ENCODE measurements at places on chromosomes 7 and 10.

DNA sequence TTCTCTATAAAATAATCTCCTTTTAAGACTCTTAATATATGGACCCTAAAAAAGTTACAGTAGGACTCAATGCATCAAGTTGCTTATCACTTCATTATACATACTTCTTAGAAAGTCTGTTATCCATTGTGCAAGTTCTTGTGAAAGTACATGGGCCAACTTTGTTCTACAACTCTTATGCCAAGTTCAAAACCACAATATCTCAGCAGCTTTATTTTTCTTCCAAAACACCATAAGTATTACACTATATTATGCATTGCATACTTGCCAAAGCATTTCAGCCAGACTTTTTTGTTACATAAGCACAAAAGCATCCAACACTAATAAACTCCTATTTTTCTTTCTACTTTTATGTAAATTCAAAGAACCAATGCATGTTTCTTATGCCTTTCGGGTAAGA lies 94.4 kb downstream of the AHR start:
- DNase-seq: no peak

- no peak for DNase-seq
These were observed 40.5 kb downstream of the TBATA start for GRCh38 chr10:70744617-70745143.

DNA sequence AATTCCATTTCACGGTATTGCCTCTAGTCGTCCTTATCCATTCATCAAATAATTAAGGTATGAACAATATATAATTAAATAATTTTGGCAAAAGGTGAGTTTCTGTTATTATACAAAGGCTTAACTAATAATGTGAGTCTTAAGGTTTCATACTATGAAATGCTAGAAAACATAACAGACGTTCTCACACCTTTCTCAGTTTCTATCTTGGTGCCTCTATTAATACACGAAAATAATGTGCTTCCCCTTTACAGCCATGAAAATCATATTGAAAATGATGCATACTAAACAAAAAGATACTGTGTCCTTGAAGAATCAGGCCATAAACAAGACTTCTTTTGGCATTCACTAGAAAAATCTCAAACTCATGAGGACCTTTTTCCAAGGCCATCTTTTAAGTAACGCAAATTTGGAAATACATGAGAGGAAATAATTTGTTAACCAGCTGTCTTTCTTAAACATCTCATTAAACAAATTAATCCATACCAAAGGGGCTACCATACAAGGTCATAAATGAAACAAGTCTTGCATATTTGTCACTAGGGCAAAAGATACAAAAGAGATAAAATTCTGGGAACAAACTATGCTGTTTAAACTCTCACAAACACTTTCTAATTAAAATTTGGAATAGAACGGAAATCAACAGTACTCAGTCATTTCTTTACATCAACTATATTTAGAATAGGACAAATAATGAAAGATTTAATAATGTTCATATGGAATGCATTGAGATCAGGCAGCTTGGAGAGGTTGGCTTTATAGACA lies 53.9 kb upstream of the CAV2 start:
- no peak for DNase-seq

GRCh38 chr7:73701357-73701995 lies 18.0 kb downstream of the STX1A start:
- no peak for DNase-seq

DNA sequence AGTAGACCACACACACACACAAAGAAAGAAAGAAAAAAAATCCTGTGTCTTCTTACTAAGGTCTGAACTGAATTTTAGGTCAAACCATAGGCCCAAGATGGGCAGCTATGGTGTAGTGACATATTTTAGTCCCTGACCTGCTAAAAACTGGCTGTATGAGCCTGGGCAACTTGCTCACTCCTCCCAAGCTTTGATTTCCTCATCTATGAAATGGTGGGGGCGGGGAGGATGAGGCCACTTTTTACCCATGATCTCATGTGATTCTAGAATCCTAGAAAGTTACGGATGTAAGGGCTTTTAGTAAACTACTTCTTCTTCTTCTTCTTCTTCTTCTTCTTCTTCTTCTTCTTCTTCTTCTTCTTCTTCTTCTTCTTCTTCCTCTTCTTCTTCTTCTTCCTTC lies 6.1 kb upstream of the CCL24 start:
- no peak for DNase-seq

DNA sequence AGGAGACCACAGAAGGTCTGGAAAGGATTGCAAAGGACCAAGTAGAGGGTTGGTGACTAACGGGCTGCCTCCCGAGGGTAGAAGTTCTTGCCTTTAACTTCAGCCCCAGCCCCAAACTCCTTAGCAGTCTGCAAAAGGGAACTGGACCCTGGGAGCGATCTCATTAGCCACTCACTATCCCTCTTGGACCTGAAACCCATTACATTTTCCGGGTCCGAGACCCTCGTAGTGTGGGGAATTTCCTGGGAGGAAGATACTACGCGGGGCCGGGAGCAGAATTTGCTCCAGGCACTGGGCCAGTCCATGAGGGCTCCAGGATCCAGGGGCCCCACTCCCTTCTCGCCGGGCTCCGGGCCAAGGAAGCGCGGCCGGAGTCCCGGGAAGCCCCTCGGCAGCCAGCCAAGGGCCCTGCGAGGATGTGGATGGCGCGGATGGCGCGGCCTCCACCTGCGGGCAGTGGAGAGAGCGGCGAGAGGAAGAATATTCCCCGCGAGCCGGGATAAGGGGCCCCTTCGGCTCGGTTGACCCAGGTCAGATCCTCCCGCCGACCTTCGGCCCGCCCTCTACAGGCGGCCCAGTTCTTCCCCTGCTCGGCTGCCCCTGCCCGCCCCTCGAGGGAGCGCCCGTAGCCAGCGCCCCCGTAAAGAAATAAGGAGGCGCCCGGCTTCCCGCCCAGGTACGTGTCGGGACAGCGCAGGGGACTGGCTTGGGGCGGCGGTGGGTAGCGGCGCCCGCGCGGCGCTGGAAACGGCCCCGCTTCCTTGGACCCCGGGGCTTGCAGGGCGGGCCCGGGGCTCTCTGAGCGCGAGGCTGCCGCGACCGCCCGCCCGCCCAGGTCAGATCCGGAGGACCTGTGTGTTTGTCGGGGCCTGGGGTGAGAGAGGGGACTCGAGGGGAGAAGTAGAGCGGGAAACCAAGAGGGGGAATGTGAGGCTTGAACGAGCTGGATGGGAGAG lies at the start of gene MYO3A:
Gene MYO3A (plus strand): TSS at position 577 of the 956 bp plus-strand sequence. CDS start 17,882 bp downstream, outside the sequence.
- DNase-seq: no peak

DNA sequence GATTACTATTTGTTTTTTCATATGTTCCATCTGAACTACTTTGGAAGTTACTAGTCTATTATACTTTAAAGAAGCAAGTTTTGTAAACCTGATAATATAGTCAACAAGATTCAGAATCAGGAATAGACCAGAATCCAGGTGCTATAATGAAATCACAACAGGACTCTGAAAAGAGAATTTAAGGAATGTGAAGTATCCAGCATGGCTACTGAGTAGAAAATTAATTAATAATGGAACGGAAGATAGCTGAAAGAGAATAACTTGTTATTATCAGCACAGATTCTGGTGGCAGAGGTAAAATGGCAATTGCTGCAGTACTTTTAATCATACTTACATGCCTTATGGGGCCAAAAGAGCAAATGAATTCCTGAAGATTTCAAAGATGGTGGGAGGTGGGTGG lies 43.1 kb upstream of the CHCHD3 start:
- DNase-seq: no peak

DNA sequence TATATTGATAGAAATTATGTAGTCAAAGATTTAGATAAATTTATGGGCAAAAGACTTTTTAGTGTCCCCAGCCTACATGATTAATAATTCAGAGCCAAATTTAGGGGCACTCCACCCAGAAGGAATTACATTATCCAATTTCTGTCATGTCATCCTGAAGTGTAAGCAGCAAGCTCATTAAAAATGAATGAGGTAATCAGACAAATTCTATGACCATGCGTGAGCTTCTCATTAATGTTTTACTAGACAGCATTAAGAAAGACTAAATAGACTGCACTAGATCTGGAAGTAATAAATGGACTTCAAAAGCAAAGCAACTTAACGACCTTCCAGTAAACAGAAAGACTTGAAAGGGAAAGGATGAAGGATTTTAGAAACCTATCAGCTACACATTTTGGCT lies 22.7 kb upstream of the TRUB1 start:
- DNase-seq: no peak

DNA sequence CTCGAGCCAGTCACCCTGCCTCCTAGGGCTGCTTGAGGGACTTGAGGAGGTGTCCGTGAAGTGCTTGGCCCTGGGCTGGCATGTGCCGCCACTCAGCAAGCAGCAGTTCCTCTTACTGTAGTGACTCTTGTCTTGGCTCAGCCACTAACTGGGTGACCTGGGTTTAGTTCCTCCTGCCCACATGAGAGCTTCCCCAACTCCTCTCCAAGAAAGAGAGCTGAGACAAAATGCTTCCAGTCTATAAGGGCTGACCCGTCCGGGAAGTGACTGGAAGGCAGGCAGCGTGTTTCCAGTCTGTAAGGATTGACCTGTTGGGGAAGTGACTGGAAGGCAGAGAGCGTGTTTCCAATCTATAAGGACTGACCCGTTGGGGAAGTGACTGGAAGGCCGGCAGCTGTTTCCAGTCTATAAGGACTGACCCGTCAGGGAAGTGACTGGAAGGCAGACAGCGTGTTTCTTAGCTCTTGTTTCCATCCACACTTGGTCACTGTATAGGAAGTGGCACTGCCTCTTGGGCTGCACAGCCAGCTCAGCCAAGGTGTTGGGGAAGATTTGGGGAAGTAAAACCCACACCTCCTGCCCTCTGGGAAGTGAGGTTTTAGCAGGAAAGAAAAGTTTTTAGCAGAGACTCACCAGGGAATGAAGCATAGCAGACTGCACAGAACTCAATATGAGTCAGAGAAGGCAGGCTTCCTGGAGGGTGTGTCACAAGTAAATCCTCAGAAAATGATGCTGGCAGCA lies 53.3 kb upstream of the PPIF start:
- no peak for DNase-seq

GRCh38 chr7:20797462-20798080 lies 10.9 kb upstream of the SP8 start:
- no peak for DNase-seq

DNA sequence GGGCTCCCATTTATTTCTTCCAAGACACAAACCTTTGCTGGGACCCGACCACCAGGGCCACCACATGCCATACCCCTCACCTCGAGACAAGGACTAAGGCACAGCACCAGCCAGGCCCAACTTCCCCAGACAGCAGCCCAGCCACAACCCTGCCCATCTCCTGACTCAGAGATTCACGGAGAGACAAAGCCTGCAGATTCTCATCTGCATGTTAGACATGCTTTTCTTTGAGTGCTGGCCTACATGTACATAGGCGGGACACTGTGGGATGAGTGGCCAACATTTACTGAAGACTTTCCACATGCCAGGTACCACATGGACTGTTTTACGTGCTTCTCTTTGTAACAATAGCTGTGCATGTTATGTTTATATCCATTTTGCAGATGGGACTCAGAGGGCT lies 221.3 kb upstream of the ZMIZ1 start:
- DNase-seq: no peak
